Mucosa of descending colon (tissue), 3 donors: ENCODE measurements at places on chromosomes 4 and X.

- DNase-seq: no peak
Measured at GRCh38 chr4:175499735-175500352, 312.2 kb downstream of the GPM6A start.

GRCh38 chr4:165518686-165519085 lies 139.9 kb downstream of the CPE start:
- DNase-seq: no peak

- no peak for DNase-seq
Measured at GRCh38 chr4:41058426-41058825, 155.9 kb downstream of the APBB2 start.

DNA sequence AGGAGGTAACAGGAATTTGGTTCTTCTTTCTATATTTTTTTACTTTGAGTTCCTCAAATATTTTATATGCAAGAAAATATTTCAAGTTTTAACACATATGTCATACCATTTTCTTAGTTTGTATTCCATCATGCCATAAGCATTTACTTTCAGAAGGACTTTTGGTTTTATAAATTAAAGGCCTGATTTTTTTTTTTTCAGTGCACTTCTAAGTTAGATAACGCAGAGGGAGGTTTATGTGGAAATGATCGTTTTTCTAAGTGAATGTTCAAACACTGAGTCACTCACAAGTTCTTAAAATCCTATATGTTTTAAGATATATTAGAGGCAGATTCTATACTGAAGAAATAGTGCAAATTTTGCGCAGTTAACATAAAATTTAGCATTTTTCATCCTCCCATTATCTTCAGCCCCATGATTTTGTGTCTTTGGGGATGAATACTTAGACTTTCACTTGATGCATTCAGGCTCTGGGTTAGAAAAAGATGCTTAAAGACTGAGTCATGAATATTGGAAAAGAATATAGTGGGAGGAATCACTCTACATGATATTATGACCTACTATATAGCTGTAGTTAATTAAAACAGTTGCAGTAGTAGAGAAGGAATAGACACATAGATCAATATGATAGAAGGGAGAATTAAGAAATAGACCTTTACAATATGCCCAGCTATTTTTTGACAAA lies 54.9 kb downstream of the COL4A5 start:
- no peak for DNase-seq

DNA sequence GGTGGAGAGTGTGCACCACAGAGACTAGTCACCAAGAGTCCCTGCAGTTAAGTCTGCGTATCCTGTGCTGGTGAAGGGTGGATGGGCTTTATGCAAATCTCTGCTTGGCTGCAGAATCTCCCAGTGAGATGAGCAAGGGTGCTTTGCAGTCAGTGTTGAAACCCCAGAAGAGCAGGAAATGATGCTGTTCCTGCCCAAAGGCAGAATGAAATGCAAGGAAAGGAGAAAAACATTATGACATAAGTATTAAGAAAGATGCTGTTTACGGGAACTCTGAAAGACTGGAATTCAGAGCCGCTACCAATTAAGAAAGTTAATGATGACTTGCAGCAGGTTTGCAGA lies 25.4 kb upstream of the ACSL1 start:
- no peak for DNase-seq

DNA sequence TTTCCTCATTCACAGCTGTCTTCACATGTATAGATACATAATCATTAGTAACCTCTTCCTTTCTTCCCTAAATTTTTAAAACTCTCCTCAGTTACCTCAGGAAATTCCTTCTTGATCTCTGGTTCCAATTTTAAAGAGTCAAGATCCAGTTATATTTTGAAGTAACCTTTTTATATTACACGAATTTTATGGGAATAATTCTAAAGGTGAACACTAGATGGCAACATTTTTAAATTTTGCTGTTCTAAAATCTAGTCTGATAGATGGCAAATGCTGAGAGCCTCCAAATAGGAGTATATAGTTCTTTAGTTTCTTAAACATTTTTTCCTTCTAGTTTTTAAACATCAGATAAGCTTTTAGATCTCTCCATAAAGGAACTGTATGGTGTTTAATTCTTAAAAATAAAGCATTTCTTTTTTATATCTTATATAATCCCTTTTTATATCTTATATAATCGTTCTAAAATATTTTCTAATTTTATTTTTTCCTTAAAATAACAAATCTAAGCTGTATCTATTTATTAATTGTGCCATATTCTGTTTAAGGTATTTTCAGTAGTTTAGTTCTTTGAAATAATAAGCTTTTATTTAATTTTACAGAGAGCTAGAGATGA lies 37.9 kb upstream of the PAPSS1 start:
- DNase-seq: no peak

GRCh38 chr4:17024425-17024824 lies 126.0 kb upstream of the LDB2 start:
- no peak for DNase-seq

DNA sequence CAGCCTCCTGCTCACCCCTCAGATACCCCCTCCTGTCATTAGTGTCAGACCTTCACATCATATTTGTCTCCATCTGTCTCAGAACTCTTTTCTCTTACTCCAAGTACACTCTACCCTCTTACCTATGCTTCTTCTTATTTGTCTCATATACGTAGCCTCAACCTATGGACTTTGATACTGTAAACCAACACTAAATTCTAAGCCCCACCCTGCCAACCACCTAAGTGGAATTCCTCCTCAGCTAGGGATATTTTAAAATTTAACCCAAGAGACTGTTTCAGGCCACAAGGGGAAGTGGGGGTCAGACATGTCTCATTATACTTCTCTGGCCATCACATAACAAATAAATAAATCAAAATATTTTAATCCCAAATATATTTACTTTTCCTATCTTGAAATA lies 778.1 kb upstream of the GRID2 start:
- DNase-seq: no peak

DNA sequence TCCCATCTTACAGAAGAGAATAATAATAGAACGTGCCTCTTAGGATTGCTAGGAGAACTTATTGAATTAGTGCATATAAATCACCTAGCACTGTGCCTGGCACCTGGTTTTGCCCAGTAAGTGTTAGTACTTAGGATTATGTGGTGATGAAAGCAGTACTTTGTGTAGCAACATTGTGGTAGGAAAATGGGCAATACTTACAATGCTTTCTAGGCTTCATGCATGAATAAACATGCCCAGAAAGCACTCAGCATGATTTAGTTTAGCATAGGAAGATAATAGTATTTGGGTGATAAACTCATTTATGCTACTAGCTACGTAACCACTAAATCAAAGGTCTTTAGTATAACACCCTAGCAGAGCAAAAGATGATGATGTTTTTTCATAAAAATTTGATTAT lies 105.6 kb downstream of the NEUROG2 start:
- no peak for DNase-seq

- peak; percentile 43 for DNase-seq
Measured at GRCh38 chr4:185839194-185839712, 27.3 kb upstream of the SORBS2 start.

- no peak for DNase-seq
Measured at GRCh38 chr4:120902925-120903324, 19.6 kb downstream of the PRDM5 start.

- DNase-seq: no peak
Measured at GRCh38 chr4:168825975-168826374, 184.1 kb downstream of the CBR4 start.

- no peak for DNase-seq
Measured at GRCh38 chrX:1164322-1165288, 47.8 kb downstream of the CRLF2 start.

DNA sequence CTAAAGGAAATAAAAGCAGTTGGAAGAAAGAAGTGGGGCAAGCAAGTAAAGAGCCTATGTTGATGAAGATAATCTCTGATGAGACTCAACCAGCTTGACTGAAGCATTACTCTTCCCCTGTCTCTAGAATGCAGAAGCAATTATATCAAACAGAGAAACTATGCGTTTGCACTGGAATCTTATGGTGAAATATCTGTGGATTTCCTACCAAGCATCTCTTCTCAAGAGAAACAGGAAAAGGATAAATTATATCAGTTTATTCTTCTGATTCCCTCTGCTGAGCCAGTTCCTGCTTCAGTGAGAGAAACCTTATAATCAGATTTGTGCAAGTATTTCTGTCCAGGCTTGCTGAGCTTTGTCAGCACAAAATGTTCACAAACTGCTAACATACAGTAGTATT lies 316.7 kb upstream of the SLC7A11 start:
- no peak for DNase-seq

- no peak for DNase-seq
Measured at GRCh38 chr4:173752610-173753230, 222.7 kb upstream of the HAND2 start.

DNA sequence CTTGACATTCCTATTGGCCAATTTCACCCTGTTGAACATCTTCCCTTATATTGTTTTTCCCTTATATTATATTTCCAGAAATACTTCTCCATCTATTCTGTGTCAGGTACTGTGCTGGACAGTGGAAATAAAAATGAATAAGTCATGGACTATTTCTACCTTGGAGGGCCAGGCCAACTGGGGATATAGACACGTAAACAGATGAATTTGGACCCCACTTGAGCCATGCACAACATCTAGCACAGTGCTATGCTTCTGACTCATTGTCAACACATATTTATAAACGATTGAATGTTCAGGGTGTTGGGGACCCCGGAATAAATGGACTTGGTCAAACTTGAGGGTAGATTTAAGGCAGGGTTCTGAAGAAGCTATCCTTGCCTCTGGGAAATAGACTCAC lies 111.1 kb downstream of the ANK2 start:
- no peak for DNase-seq

DNA sequence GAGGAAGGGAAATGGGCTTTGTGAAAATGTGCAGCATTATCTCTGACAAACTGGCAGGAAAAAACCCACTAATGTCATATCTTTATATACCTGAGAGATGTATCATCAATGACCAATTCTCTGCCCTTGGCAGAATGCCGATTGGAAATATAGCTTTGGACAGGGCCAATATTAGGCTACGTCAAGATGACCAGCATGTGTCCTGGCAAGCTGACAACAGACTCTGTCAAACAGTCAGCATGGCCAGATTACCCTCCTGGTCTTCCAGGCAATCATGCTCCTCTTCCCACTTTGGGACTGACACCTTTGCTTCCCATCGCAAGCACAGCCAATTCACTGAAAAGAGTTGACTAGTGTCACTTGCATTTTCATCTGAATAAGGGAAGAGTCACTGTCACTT lies 57.0 kb downstream of the SORBS2 start:
- no peak for DNase-seq

GRCh38 chr4:38667085-38667893 lies 3.3 kb downstream of the KLF3 start:
- peak; percentile 67 for DNase-seq

DNA sequence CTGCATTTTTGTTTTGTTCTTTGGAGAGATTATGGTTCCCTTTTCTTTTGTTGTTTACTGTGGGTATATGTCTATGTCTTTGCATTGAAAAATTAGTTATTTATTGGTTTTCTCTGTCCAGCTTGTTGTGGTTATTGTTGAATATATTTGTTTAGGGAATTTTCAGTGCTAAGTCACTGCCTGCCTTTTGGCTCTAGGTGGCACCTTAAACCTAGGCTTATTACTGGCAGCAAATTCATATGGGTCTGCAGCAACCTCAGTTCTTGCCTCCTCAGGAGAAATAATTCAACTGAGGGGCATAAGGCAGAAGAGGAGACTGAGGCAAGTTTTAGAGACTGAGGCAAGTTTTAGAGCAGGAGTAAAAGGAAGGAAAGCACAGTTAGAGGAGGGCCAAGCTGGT lies 1157.3 kb upstream of the AGA start:
- no peak for DNase-seq

- no peak for DNase-seq
Measured at GRCh38 chrX:56800307-56800706, 71.3 kb downstream of the NBDY start.

GRCh38 chrX:19955306-19955705 lies 35.6 kb downstream of the BCLAF3 start:
- DNase-seq: no peak

DNA sequence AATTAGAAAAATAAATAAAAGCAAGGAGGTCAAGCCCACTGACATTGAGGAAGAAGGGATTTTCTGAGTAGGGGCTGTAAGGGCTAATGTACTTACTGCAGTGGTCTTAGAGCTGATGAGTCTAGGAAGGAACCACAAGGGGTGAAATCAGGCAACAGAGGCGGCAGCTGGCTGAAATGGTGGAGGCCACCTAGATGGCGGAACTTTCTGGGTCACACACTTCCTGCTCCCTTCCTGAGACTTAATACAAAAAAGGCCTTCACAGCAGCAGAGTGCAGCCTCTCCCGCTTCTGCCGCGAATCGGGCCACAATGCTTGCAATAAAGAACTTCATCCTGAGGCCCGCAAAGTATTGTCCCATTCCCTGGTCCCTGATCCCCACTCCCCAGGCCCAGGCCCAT lies 15.4 kb downstream of the SNX12 start:
- no peak for DNase-seq

DNA sequence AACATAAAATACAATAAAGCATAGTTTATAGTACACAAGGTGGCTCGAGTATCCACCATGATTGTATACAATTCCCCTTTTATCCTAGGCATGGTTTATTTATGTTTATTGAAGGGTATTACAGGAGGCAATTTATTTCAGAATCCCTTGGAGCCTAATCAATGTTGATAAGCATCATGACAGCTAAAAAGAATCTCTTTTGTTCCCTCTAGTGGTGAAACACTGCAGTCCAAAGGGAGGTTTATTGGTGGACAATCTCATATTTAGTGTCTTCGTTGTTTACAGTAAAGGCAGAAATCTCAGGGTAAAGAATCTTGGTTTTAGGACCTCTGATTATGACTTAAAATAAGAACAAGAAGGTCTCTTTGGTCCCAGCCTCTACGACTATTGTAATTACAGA lies 1712.5 kb downstream of the C4orf33 start:
- no peak for DNase-seq

- DNase-seq: peak; percentile 96
Measured at GRCh38 chr4:1579901-1580691, 104.0 kb downstream of the FAM53A start.

- DNase-seq: no peak
Measured at GRCh38 chrX:20523626-20524312, 257.1 kb upstream of the RPS6KA3 start.

DNA sequence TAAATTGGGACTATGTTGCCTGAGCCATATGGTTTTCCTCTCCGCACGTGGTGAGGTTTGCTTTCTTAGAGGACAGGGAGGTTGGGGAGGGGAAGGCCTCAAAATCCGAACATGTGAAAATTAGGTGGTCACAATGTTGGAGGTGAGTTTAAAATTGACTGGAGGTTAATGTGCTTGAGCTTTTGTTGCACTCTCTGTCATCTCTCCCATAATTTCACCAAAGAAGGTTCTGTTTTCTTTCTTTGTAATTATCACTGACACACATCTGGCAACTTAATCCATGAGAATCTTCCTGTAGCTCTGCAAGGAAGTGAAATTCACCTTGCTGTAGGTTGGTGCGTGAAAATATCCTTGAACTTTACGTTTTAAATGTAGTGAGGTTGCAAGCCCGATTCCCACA lies 225.5 kb downstream of the PDGFC start:
- DNase-seq: no peak
